ENCODE measurements at places on chromosomes 6 and 20. TPM values are rescaled to one million over a fixed set of nuclear protein-coding genes. Genes with fewer than 3 reads are reported as not detected.

The OPRL1 gene
- 4.1 TPM for total RNA-seq

The DNAH8 gene
- not detected for total RNA-seq

The DEFB127 gene
- not detected for total RNA-seq

The CST9 gene
- total RNA-seq, result not detected

The C20orf202 gene
- not detected for total RNA-seq

The RHAG gene
- total RNA-seq, result not detected

The HINT3 gene
- 17.5 TPM for total RNA-seq

The FLOT1 gene
- 109 TPM for total RNA-seq

The BIRC7 gene
- not detected for total RNA-seq

The SNTA1 gene
- 5.8 TPM for total RNA-seq

Data from endodermal cell (in vitro differentiated cells).